ENCODE measurements at places on chromosomes 7 and 10.

DNA sequence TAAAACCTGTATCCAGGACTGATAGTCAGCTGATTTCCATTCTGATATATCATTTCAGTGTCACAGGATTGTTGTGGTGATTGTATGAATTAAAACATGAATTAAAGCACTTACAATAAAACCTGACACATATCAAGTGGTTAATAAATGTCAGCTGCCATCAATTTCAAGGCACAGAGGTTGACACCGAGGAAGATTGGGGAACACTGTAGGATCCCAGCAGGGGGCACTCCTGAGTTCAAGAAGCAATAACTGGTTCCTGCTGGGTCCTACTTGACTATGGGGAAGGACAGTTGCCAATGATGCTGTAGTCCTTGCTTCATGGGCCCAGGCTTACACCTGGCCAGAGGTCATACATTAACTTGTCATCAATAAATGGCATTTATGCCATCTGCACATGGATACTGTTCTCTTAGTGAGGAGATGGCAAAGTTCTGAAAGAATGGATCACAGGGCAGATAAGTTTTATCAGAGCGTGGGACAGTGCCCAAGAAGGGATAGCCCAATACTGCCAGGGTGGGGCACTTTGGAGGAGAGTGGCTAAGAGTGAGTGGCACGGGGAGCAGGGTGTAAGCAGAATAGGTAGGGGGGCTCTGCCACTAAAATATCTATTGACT lies 24.1 kb downstream of the FZD1 start:
- no peak for DNase-seq

DNA sequence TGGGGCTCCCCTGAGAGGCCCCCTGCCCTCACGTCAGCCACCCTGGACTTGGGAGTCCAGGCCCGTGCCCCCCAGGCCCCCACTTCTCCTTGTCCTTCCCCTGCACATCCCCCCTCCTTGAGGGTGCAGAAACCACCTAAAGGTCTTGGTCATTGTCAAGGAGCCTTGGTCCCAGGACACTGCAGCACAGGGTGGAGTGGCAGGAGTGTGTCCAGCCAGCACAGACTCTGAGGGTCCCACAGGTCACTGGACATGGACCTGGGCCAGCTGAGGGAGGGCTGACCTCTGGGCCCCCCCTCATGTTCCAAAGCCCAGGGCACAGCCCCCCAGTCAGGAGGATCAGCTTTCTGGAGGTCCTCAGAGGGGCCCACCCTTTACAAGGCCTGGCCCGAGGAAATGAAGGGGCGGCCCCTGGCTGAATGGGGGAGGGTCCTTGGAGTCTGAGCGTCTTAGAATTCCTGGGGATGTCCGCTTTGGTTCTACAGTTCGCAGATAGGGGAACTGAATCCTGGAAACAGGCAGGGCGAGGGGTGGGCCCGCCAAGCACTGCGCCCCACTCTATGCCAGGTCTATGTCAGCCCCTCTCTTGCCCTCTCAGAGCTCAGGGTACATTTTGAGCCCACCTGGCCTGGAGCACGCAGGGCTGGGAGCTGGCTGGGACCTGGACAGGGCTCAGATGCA lies 54.0 kb downstream of the PWWP2B start:
- no peak for DNase-seq

GRCh38 chr10:8369666-8370065 lies 315.2 kb downstream of the GATA3 start:
- no peak for DNase-seq

DNA sequence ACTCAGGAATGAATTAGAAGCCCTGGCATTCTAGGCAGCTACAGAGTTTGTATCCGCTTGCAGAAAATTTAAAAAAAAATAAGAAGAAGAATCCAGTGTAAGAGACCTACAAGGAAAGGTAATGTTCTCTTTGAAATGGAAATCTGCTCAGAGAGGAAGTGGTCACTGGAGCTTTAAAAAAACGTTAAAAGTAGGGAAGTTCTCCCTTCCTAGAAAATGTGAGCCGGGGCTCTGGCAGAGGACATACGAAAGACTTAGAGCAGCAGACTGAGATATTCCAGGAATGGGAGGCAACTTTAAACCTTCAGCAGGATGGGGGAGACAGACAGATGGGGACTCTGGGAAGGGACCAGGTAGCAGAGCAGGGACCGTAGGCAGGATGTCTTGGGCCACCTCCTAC lies 149.4 kb upstream of the NPS start:
- no peak for DNase-seq

GRCh38 chr10:13699216-13699615 lies 112.5 kb downstream of the PRPF18 start:
- no peak for DNase-seq

- no peak for DNase-seq
Observed at GRCh38 chr7:158000160-158000559, 587.5 kb downstream of the PTPRN2 start.

DNA sequence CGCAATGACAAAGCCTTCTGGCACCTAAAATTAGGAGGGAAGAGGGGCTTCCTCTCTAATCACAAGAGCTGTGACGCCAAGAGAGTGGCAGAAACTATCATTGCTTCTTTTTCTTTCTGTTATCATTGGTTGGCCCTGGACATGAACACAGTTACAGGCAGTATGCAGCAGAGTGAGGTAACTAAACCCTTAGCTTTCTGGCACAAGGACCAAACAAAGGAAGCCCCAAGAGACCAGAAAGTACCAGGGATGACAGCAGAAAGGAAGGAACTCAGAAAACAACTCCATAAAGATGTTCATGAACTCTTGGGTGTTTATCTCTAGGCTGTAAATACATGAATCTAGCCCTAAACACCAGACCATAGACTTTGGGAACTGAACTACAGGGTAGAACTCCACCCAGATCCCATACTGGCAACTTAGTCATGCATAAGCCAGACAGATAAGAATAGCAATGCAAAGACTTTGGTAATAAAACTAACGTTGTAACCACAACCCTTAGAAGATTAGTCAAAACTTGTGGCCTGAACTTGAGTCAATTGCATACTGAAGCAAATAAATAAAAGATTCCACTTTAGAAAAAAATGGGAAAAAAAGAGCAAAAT lies 195.7 kb upstream of the PTN start:
- DNase-seq, result no peak

DNA sequence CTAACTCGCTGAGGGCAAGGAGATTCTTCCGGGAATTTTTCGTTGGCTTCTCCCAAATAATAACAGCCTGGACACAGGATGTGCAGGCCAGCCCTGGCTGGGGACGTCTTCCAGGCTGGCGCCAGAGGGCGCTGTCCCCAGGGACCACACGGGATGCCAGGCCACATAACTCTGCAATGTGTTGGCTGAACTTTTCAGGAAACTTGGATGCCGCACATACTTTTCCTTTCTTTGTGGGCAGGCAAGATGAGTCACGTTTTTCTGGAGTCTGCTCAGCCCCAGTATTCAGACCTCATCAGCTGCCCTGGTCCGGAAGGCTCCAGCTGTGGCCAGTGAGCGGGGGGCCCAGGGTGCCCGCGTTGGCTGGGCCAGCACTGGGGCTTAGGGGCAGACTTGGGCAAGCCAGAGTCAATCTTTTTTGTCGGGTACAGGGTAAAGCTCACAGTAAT lies 122.7 kb downstream of the PRKAG2 start:
- DNase-seq, result peak; percentile 38

GRCh38 chr10:49068672-49069217 lies 46.6 kb downstream of the VSTM4 start:
- DNase-seq, result no peak

DNA sequence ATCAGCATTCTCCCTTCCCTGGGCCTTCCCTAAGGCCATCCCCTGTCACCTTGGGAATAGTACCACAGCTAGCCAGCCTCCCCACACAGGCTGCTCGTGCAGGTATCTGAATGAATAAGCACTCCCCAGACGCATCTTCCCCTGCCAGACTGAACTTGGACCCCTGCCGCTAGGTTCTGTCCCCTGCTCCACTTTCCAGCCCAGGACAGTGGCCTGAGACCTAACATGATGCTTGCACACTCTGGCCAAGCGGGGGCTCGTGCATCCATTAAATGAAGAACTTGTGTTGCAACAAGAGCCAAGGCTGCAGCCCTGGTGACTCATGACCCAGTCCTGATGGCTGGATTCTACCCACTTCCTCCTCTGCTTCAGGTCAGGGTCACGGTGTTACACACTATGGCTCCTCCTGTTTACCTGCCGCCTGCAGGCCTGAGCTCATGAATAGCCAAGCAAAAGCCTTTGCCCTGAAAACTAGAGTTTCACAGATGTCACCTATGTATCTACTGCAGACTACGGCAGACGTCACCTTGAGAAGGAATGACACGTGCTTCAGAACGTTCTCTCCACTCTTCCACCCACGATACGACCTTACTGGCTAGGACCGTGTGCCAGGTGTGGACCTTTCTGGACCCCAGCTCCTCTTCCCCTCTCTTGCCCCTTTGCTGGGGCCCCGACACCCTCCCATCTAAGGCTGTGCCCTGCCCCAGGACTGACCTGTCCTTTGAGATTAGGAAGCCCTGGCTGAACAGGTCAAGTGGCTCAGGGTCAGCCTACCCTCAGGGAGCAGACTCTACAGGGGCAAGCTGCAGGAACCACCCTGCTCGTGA lies 6.5 kb downstream of the ASB13 start:
- no peak for DNase-seq

DNA sequence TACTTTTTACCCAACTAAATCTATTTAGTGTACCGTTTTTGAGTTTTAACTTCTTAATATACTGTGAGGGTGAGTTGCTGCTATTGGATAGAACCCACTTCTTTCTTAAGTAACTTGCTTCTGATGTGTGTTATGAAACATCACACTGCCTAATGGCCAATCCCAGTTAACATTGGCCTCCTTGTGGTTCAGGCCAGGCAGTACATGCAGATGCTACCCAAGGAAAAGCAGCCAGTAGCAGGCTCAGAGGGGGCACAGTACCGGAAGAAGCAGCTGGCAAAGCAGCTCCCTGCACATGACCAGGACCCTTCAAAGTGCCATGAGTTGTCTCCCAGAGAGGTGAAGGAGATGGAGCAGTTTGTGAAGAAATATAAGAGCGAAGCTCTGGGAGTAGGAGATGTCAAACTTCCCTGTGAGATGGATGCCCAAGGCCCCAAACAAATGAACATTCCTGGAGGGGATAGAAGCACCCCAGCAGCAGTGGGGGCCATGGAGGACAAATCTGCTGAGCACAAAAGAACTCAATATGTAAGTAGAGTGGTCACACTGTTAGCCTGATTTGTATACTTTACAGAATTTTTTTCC lies 39.7 kb downstream of the TES start:
- no peak for DNase-seq

- DNase-seq, result no peak
Observed at GRCh38 chr7:52794621-52795020, 240.8 kb upstream of the POM121L12 start.

GRCh38 chr7:129536323-129536722 lies 34.0 kb downstream of the SMKR1 start:
- no peak for DNase-seq

DNA sequence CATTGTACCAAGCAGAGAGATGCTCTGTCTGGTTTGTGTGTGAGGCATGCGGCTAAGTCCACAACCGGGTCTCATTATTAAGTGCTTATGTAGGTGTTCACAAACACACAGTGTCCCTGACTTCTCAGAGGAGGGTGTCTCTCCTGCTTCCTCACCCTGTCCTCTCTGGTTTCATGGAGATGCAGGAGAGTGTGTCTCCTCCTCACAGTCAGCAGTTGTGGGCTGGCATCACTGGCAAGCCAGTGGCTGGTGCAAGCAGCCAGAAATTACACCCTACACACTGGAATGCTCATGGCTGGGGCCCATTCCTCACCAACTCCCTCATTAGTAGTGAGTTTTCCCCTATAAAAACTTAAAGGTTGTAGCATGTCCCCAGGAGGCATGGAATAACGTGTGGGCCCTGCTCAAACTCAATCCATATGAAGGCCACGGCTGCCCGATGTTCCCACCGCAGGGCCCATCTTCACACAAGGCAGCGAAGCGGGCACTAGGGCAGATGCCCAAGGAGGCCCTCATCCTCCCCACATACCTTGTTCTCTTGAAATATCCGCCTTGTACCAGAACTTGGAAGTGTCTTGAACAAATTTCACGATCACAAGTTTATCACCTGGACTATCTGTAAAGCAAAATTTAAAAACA lies 280.1 kb downstream of the TNS3 start:
- no peak for DNase-seq

DNA sequence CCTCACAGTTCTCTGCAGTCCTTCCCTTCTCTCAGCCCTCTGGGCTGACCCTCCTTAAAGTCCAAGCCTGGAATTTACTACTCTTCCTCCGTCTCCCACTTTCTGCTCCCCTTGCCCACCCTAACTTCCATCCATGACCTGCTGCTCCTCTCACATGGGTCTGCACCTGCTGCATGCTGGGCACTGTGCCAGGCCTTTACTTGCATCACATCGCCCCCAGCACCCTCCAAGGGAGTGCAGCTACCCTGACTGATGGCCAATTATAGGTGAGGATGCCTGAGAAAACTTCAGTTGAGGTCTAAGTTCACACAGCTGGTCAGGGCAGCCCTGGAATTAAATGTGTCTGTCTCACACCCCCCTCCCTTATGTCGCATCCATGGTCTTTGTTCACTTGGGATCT lies 53.6 kb upstream of the ZPBP start:
- no peak for DNase-seq

GRCh38 chr7:117123311-117123926 lies 170.1 kb downstream of the ST7 start:
- no peak for DNase-seq

DNA sequence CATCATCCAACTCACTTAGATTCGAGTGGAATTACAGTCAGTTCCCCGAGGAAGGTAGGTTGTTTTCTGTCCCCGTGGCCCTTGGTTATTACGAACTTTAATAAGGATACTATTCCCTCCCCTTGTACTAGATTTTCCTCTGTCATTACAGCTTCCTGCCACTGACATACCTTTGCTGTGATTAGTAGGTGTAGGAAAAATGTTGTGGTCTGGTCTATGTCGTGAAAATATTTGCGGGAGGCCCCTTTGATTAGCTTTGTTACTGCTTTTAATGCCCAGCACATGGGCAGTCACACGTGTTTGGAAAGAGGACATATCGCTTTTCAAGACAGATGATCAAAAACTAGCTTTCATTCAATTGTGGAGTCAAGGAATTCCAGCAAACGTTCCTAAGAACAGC lies 92.2 kb downstream of the GATA3 start:
- DNase-seq, result no peak

DNA sequence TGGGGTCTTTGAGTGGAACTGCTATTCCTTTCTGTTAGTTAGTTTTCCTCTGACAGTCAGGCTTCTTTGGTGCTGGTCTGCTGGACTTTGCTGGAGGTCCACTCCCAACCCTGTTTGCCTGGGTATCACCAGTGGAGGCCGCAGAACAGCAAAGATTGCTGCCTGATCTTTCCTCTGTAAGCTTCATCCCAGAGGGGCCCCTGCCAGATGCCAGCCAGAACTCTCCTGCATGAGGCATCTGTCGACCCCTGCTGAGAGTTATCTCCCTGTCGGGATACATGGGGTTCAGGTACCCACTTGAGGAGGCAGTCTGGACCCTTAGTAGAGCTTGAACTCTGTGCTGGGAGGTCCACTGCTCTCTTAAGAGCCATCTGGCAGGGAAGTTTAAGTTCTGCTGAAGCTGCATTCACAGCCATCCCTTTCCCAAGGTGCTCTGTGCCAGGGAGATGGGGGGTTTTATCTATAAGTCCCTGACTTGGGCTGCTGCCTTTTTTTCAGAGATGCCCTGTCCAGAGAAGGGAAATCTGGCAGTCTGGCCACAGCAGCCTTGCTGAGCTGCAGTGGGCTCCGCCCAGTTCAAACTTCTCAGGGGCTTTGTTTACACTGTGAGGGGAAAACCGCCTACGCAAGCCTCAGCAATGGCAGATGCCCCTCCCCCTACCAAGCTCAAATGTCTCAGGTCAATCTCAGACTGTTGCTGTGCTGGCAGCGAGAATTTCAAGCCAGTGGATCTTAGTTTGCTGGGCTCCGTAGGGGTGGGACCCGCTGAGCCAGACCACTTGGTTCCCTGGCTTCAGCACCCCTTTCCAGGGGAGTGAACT lies 89.7 kb upstream of the CDK6 start:
- DNase-seq, result no peak

GRCh38 chr10:46518028-46518725 lies 38.3 kb downstream of the GPRIN2 start:
- DNase-seq, result no peak
